LNCaP clone FGC (cell line): ENCODE measurements at places on chromosomes 1 and 21.

DNA sequence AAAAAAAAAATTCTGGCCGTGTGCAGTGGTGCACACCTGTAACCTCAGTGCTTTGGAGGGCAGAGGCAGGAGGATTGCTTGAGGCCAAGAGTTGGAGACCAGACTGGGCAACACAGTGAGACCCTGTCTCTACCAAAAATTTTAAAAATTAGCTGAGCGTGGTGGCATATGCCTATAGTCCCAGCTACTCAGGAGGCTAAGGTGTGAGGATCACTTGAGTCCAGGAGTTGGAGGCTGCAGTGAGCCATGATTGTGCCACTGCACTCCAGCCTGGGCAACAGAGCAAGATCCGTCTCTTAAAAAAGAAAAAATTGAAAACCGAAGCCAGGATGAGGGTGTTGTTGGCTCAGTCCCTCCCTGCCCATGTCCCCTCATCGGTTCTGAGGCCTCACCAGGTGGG is 55.9 kb upstream of the PAX7 start:
- DNase-seq: no peak

DNA sequence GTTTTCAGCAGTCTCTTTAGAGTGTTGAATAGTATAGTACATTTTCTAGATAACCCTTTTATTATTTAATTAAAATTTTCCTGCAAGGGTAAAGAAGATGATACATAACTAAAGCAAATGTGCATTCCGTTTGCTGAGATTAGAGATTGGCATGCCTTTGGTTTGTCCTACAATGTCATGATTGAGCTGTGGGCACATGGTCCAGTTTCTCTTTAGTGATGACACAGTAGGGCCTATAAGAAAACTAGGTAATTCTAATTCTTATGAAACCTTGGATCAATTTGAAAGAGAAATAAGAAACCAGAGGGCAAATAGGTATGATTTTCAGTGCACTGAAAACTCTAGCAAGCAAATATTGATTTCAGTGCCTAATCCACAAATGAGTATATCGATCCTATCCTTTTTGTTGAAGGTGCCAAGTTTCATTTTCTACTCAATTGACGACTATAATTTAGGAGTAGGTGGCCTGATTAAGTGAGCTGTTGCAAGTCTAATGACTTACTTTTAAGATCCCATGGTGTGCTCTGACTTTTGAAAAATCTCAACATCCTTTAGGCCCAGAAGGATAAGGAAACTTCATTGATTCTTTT is 128.0 kb upstream of the KCNK1 start:
- DNase-seq: no peak

GRCh38 chr21:35895598-35895997 is 164.7 kb downstream of the SETD4 start:
- no peak for DNase-seq

DNA sequence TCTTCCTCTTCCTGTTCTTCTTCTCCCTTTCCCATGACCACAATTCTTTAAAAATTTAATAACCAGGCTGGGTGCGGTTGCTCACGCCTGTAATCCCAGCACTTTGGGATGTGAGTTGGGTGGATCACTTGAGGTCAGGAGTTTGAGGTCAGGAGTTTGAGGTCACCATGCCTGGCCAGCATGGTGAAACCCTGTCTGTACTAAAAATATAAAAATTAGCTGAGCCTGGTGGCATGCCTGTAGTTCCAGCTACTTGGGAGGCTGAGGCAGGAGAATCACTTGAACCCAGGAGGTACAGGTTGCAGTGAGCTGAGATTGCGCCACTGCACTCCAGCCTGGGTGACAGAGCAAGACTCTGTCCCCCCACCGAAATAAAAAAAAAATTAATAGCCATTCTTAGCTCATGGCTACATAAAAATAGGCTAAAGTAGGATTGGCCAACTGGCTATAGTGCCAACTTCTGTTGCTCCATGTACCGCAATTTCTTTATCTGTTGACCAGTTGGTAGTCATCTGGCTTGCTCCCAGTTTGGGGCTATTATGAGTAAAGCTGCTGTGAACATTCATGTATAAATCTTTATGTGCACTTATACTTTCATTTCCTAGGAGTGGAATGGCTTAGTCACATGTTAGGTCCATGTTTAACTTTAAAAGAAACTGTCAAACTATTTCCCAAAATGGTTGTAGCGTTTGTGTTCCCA is 136.3 kb downstream of the PEX14 start:
- DNase-seq: no peak

DNA sequence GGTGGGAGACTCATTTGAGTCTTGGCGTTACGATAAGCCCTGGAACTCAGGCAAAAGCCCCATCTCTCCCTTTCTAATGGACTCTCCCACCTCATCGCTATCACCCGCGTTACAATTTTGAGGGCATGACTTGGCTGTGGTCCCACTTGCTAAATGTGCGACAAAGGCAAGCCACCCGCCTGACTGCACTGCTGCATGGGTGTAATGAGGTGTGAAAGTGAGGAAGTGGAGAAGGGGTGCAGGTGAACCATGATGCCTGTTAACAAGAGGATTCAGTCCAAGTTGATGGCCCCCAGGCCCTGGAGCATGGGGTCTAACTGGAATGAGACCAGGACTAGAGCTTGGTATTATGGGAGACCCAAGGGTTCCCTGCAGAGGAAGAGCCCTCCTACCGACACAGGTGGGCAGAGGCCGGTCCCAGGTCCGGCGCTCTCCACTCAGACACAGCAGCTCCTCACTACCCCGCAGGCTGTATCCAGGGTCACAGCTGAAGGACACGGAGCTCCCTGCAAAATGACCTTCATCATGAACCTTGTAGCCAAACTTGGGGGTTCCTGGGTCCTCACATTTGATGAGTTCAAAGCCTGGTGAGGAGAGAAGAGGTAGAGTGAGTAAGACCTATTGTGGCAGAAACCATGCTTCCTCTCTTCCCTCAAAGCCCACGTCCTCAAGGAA is 165.4 kb upstream of the HMGB4 start:
- DNase-seq: no peak

- no peak for DNase-seq
These were observed 8.0 kb upstream of the RGS13 start for GRCh38 chr1:192627901-192628300.

DNA sequence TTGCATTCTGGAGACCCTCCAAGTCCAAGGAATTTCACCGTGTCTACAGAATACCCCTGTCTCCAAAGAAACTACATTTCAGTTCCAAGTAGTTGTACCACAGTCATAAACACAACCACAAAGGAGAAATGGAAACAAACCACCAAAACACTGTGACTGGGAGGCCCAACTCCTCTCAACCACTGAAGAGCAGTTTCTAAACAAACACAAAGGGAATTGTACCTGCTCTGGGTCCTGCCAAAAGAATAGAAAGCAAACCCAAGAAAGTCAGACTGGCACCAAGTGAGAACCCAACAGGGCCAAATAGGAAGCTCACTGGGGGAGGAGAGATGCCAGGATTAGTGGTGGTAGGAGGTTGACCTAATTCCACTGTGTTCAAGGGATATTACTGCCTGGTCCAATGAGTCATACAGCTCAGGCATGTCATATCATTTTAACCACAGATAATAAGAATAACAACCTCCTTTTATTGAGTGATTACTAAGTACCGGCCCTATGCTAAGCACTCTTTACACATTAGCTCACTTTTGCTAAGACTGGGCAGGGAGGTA is 123.9 kb upstream of the PPP2R5A start:
- DNase-seq: no peak

DNA sequence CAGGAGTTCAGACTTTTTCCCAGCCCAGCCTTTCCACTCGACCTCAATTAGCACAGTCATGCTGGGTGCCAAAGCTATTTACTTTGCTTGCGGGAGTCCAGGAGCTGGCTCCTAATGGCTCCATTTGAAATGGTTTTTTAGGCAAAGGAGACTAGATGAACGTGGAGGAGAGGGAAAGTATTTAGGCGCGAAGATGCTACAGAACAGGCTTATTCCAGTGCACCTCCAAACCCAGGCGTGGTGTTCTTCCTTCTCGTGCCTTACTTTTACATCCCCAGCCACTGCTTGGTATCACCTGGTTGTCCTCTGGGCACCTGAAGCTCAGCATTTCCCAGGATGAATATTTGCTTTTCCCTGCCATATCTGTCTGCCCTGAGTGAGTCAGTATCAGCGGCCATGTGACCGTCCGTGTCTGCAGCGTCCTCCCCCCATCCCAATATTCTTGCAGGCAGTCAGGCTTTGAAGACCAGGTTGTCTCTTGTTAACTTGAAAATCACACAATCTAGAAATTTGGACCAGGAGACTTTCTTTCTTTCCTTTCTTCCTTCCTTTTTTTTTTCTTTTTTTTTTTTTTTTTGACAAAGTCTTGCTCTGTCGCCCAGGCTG is 198.5 kb downstream of the DYRK1A start:
- no peak for DNase-seq

GRCh38 chr1:76601465-76601864 is 265.8 kb upstream of the ST6GALNAC5 start:
- no peak for DNase-seq

DNA sequence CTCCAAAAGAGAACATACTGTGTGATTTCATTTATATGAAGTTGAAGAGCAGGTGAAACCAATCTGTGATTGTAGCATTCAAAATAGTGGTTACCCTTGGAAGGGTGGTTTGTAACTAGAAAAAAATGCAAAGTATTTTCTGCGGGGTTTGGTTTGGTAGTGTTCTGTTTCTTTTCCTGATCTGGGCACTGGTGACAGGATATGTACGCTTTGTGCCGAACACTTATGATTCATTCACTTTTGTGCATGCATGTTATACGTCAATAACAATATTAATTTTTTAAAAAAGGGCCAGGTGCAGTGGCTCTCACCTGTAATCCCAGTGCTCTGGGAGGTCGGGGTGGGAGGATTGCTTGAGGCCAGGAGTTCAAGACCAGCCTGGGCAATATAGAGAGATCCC is 63.8 kb downstream of the CD34 start:
- no peak for DNase-seq

GRCh38 chr1:235411489-235412486 is 44.6 kb downstream of the TBCE start:
- DNase-seq: peak; percentile 92

DNA sequence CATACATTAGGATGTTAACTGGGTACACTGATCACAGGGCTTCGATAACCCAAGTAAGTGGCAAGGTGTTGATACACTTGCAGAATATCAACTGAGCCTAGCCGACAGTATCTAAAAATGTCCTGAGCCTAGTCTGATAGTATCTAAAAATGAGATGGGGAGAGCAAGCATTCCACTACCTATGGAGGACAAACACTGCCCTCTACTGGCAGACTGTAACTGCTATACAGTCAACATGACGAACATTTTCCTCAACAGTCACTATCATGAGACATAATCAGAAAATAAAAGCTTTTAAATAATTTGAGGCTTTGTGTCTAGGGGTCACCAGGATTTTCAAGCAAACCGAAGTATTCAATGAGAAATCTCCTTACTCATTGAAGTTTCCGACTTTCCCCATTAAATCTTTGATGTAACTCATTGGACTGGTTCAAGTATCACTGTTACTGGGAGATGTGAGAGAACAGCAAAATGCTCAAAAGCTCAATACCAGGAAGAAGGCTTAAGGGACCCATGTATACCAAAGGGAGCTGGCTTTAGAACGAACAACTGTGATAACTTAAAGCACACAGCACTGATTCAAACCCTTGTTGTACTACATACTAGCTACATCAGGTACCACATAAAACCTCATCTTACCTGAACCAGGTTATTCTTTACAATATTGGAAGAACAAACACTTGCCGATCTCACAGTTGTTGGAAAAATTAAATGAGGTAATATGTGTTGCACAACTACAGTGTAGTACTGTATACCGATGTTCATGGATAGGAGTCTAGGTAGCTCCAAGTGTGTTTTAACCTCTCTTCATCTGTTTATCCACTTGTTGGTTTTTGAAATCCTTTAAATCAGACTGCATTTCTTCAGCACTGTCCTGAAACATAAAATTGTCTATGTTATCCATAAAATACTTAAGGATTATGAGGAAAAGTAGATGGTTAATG is 31.1 kb upstream of the SLC45A3 start:
- DNase-seq: peak; percentile 85
